ENCODE measurements at places on chromosomes 3 and 15.

DNA sequence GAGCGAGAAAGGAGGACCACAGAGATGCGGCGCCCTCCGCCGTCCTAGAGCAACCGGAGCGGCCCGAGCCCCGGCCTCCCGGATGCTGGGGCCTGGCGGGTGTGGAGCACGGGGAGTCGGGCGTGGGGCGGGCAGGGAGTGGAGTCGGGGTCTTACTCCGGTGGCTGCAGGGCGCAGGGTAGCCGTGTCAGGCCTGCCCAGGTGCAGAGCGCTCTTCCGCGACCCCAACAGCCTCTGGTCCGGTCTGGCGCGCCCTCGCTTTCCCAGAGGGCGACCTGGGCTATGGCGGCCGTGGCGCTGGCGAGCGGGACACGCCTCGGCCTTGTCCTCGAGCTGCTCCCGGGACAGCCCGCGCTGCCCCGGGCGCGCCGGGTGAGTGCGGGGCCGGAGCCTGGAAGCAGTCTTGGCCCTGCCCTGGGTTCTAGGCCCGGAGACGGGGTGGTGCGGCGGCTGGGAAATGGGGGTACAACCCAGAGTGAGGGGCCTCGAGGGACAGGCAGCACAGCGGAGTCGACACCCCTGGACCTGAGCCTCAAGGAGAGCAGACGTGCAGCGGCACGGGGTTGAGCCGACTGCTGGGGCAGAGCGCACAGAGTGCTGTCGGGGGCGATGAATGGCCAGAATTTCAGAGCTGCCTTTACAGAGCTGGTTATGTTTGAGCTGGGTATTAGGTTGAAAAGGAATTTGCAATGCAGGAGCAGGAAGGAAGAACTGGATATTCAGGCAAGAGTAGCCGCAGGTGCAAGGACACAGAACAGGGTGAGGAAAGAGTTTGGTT lies at the start of gene ZNF662:
TSS of gene ZNF662 (plus strand) at position 73 of the 778 bp plus-strand sequence. CDS start 1,973 bp downstream, outside the sequence.
- DNase-seq, result no peak

DNA sequence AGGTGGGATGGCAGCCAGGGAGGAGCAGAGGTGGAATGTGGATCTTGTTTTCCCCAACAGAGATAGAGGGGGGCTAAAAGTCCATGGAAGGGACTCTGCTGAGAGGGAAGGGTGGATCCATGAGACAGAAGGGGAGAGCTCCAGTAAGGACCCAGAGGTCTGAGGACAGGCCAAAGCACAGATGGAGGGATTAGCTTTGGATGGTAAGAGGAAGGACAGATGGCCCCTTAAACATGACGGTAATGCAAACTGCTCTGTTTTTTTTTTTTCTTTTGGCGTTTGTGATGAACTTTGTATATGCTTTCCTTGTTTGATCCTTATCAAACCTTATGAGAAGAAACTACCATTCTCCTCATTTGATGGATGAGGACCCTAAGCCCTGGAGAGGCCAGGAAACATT lies 96.2 kb downstream of the IGF1R start:
- no peak for DNase-seq

DNA sequence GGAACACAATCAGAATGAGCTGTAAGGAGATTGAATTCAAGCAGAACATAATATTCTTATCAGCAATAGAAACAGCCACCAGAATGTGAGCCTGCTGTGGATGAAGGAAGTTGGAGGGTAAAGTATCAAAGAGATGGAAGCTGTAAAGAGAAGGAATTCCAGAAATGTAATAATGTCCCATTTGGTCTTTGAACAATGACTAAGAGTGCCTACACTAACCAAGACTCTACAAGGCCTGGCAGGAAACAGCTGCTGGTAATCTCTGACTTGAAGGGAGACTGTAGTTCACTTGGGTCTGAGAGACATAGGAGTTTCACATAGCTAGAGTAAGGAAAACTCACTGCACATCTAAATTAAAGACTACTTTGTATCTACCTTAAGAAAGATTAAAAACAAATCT lies 1176.0 kb upstream of the ALCAM start:
- DNase-seq, result no peak

GRCh38 chr3:88235102-88235501 lies 85.3 kb downstream of the C3orf38 start:
- no peak for DNase-seq

DNA sequence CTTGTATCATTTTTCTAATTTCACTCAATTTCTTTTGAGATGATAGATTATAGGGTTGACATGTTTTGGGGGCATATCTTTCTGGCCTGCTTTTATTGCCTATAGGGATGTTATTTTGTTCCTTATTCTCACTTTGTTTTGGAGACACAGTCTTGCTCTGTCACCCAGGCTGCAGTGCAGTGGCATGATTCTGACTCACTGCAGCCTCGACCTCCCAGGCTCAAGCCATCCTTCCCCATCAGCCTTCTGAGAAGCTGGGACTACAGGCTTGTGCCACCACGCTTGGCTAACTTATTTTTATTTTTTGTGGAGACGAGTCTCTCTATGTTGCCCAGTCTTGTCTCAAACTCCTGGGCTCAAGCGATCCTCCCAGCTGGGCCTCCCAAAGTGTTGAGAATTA lies 72.8 kb upstream of the FAN1 start:
- no peak for DNase-seq

DNA sequence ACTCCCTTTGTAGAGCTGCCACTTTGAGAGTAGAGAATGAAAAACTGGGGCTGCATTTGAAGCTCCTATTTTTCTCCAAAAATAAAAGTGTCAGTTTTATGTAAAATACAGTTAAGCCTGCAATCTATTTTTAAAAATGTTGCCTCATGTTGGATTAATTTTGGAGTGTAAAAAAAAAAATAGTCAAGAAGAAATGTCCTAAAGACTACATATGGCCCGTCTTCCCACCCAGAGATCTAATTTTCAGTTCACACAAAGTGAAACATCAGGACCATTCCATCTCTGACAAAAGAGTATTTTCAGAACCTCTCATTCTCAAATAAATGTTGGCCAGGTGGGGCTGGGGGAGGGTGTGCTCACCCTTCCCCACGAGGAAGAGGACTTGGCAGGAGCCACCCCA lies 62.7 kb downstream of the HHLA2 start:
- no peak for DNase-seq

- no peak for DNase-seq
These were observed 124.2 kb upstream of the ADPGK start for GRCh38 chr15:72907733-72908132.

- DNase-seq, result no peak
These were observed 197.5 kb upstream of the TSC22D2 start for GRCh38 chr3:150210461-150211110.

- no peak for DNase-seq
These were observed 28.2 kb downstream of the SLCO3A1 start for GRCh38 chr15:91881569-91882297.

DNA sequence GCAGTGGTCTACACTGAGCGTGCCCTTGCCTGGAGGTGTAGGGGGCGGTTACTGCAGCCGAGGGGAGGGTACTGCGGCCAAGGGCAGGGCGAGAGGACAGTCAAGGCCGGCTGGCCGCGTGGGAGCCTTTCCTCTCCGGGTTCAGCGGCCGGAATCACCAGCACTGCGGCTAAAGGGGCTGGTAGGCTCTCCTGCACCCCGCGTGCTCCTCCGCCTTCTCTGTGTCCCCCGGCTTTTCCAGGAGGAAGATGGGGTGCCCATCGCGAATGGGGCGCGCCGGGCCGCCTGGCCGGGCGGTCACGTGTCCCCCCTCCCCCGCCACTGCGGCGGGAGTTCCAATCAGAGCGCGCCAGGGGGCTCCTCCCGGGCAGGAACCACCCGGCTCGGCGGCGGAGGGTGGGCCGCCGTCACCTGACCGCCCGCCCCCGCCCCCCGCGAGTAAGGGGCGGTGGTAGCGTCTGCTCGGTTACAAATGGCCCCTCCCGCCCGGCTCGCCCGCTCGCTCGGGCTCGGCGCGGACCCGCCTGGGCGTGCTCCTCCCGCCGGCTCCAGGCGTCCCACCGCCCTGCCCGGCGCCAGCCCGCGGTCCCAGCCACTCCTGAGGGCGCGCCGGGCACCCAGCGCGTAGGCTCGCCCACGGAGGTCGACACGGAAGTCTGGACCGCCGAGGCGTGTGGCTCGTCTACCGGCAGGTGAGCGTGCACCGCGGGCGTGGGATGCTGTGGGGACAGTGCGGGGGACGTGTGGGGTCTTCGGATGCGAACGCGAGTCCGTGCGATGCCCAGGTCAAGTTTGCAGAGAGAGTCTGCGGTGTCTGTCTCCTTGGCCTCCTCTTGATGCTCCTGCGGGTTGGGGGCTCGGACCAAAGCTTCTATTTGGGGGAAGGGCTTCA lies 242.6 kb upstream of the TOPAZ1 start:
- DNase-seq, result no peak

DNA sequence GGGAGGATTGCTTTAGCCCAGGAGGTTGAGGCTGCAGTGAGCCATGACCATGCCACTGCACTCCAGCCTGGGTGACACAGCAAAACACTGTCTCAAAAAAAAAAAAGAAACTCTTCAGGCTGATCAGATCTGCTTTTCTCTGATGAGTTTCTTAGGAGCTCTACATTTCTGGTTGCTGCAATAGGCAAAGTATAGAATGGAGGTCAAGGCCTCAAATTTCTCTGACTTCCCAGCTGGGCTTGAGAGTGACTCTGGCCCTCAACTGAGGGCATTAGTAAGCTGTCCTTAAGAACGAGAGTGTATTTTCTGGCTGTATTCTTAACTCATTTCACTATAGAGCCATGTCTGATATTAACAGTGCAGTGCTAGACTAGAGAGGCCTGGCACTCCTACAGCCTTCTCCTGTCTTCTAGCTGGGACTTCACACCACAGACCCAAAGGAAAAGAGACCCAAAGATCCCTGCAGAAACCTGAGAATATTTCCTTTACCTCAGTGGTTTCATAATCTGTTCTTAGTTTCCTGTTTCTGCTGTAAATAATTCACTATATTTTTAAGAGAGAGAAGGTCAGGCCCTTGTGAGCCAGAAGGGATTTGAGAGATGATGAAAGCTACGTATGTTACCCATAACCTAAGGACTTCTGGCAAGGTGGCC lies 2.0 kb upstream of the NR1I2 start:
- no peak for DNase-seq

DNA sequence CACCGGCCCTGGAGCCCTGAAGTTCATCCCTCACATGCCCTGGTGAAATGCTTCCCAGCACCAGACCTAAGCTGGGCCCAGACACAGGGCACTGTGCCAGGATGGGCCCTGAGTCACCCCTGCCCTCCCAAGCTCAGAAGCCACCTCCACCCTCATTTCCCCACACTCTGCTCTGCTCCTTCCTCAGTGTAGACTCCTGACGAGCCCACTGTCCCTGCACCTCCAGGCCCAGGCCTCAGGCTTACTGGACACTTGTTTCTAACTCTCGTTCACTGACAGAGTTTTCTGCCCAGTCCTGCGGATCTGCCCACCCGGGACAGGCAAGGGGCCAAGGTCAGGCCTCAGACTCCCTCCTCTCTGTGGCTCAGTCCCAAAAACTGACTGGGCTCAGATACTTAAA lies 112.6 kb upstream of the RNF7 start:
- DNase-seq, result no peak

- DNase-seq, result no peak
These were observed 255.9 kb upstream of the ICE2 start for GRCh38 chr15:60734851-60735250.

- no peak for DNase-seq
These were observed 1035.3 kb downstream of the FHIT start for GRCh38 chr3:60215946-60216345.

GRCh38 chr3:139519998-139520737 lies 19.4 kb downstream of the RBP1 start:
- no peak for DNase-seq

GRCh38 chr3:195012571-195012970 lies 258.4 kb downstream of the XXYLT1 start:
- no peak for DNase-seq

GRCh38 chr3:31449318-31449717 lies 83.4 kb upstream of the STT3B start:
- no peak for DNase-seq

DNA sequence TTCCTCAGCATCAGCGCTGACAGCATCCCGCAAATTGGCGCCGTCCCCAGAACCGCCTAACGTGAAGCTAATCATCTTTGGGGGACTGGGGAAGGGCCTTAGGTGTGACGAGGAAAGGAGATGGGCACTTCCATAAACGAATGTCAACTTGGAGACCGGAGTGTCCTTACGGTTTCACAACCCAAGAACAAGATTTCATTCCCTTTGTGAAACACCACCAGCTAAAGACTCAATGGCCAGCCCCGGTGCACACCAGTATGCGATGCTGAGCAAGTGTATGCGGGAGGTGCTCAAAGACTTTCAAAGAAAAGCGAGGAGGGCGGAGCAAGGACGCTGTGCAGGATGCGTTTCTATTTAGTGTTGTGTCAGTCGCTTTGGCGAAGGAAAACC lies 759 bp upstream of the TTBK2 start:
- peak; percentile 8 for DNase-seq

- no peak for DNase-seq
These were observed 909.7 kb downstream of the PLOD2 start for GRCh38 chr3:145251311-145251710.

DNA sequence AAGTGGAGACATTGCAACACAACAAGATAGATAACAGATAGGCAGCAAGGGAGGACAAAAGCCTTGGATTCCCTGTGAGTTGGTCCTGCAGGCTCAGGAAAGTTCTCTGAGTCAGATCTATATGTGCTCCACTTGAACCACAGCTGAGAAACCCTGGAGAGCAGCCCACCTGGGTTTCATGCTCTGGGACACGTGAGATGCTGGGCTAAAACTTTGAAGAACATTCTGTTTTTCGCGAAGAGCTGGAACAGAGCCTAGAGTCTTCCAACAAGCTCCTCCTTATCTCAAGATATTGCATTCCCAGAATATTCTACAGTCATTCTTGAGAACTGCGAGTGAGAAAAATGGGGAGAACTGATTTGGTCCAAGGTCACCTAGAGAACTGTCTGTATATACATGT lies 583.0 kb upstream of the ROBO1 start:
- no peak for DNase-seq

DNA sequence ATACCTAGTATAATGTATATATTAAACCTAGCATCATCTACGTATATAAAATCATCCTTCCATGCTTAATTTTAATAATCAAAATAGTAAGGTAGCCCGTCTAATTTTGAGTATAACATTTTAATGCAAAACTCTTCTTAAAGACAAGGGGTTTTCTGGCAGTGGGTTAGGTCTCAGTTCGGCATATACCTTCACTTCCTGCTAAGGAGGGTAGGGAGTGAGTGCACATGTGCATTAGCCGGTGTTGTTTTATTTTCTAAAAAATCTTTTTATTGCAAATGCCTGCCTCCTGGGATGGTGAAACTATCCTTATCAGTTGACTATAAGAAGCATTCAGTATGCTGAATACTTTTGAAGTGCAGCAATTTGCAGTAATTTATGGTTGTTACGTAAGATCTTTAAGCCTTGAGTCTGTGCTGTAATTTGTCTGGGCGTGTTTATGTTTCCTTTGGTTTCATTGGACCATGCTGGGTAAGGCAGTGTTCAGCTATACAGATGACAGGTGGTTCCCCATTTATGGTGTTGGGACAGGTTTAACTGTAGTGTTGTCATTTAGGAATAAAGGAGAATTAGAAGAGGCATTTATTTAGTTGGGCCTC lies 11.7 kb downstream of the ARHGEF26 start:
- no peak for DNase-seq

GRCh38 chr3:106768941-106769480 lies 608.2 kb upstream of the CCDC54 start:
- no peak for DNase-seq

Data from activated T-helper 9 cell treated with anti-CD3 and anti-CD28 coated beads, Interleukin-2, amount 50 U/mL, for 16 hours (primary cell).